ENCODE measurements at places on chromosomes 2 and 18. TPM values are rescaled to one million over a fixed set of nuclear protein-coding genes. Genes with fewer than 3 reads are reported as not detected.

DNA sequence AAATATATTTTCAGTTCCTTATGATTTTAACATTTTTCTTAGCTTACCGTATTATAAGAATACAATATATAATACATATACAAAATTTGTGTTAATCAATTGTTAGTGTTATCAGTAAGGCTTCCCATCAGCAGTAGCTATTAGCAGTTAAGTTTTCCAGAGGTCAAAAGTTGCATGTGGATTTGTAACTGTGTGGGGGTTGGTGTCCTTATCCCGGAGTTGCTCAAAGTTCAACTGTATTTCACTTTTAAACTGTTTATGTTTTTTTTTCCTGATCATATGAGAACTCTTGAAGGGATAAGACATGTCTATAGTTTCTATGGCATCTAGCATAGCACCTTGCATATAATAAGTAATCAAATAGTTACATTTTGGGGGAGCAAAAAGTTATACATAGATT is 11.9 kb upstream of the MFSD6 start:
- DNase-seq: no peak

GRCh38 chr2:3637692-3638455 is 20.1 kb upstream of the ALLC start:
- no peak for DNase-seq

GRCh38 chr2:79191081-79191480 is 31.5 kb upstream of the REG3A start:
- DNase-seq: no peak

KIF5C gene
- 1.7 TPM for total RNA-seq

CCDC68 gene
- total RNA-seq: not detected

PAX8 gene
- not detected for total RNA-seq

GRCh38 chr2:39240758-39241157 is 3.0 kb downstream of the CDKL4 start:
- no peak for DNase-seq

G6PC2 gene
- total RNA-seq: not detected

HAUS1 gene
- 129 TPM for total RNA-seq

DNA sequence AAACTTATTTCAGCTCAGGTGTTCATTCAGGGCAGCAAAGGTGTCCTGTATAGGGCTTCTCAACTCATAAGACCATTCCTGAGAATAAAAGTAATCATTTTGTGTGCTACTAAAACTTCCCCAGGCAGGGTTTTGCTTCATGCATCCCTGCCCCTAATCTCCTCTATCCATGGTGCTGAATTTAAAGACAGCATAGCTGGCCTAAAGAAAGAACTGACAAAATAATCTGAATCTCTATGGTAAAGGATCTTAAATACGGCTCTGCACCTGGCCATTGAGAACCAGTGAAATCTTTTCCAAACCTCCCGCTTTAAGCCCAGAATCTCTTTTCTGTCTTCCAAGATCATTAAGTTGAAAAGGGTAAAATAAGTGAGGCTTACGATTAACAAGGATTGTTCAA is 292.1 kb upstream of the KLHL29 start:
- DNase-seq: no peak

DNA sequence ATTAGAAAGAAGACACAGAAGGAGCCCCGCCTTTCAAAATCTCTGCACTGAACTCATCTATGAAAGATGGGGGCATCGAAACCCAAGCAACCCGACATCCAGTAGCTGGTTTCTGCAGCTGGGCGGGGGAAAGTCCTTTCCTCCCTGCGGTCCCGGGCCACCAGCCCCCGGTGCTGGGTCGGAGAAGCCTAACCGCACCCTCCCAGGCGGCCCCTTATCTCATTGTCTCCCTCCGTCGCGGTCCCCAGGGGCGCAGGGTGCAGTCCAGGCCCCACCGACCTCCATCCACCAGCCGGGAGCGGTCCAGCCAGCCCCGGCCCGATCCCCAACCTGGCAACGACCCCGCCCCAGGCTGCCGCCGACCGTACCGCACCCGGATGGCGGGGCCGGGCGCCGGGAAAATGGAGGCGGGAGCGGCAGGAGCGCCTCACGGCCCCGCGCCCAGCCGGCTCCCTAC is 452 bp downstream of the RAPH1 start:
- no peak for DNase-seq

- DNase-seq: no peak
Measured at GRCh38 chr18:59993560-59993959, 93.8 kb downstream of the PMAIP1 start.
